Activated CD8-positive, alpha-beta memory T cell treated with anti-CD3 and anti-CD28 coated beads for 1 hour (primary cell): ENCODE measurements at places on chromosomes 1 and 21.

DNA sequence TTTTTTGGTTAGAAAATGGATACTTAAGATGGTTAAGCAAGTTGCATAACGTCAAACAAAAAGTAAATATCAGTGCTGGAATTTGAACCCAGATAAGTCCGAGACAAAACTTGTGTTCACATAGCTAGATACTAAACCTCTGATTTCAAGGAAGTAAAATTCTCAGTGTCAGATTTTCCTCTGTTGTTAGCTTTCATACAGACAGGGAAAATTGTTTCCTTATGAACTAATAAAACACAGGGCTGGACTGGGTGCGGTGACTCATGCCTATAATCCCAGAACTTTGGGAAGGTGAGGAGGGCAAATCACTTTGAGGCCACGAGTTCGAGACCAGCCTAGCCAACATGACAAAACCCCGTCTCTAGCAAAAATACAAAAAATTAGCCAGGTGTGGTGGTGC lies 51.3 kb downstream of the PCNX2 start:
- DNase-seq, result no peak

DNA sequence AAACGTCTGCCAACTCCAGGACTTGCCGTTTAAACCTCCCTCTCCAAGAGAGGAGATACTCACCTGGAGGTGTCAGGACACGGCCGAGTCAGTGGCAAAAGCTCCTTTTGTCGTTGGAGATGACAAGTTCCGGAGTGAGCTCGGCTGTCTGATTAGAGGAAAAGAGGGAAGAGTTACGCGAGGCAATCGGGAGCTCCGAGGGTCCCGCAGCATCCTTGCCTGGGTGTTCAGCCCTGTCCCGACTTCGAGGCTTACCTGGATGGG lies 497 bp downstream of the ID3 start:
- DNase-seq, result no peak

GRCh38 chr21:40714536-40714935 lies 132.4 kb downstream of the DSCAM start:
- DNase-seq, result no peak

- DNase-seq, result no peak
Observed at GRCh38 chr1:43693371-43693770, 14.0 kb upstream of the ST3GAL3 start.

DNA sequence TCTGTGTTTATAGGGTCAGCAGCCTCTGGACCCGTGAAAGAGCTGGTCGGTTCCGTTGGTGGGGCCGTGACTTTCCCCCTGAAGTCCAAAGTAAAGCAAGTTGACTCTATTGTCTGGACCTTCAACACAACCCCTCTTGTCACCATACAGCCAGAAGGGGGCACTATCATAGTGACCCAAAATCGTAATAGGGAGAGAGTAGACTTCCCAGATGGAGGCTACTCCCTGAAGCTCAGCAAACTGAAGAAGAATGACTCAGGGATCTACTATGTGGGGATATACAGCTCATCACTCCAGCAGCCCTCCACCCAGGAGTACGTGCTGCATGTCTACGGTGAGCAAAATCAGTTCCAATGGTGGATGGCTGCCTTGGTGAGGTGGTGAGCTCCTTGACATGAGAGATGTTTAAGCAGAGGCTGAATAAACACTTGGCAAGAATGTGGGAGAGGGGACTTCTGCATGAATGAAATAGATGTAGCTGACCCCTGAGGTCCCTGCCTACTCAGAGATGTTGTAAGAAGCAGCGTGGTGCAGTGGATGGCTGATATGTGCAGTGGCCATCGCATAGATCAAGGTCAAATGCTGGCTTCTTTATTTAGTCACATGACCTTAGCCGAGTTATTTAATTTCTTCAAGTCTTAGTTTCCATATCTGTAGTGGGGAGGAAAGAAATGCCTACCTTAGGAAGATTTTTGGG lies 9.3 kb downstream of the SLAMF7 start:
- no peak for DNase-seq

DNA sequence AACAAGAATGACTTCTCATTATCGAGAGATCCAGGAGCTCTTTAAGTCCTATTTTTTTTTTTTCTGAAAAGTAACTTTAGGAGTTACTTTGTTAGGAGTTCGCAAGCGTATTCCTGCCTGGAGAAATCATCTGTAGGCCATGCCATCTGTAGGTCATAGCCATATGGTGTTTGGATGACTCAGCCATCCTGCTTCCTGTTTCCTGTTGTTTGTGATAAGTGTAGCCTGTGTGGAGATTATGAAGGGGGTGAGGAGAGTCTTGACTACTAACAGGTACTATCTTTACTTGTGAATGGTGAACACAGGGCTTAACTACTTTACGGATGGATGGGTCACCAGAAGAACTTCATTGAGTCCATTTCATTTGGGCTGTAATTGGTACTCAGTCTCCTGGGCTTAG lies 327.2 kb downstream of the PTPRU start:
- no peak for DNase-seq

DNA sequence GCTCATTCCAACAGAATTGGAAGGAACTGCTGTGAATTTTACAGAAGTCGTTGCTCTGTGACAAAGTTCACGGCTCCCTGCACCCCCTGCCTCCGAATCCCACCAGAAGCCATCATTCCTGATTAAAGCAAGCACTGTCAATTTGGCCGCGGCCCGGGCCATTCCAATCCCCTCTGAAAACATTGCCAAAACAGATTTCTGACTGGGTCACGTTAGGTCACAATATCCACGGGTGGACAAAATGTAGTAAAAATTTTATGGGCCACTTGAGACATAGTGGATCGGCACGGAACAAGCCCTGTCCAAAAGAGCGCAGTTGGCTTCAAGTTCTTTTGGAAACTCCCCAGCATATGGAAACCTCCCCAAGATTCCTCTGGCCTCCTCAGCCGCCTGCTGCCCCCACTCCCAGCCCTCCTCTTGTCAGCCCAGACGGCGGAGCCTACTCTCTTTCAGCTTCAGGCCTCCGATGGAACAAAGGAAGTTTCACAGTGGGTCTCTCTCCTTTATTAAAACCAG lies 67.2 kb upstream of the IFNAR2 start:
- no peak for DNase-seq

GRCh38 chr1:93021539-93022134 lies 57.4 kb upstream of the MTF2 start:
- no peak for DNase-seq

GRCh38 chr1:236998546-236998945 lies 5.7 kb downstream of the MT1HL1 start:
- no peak for DNase-seq

DNA sequence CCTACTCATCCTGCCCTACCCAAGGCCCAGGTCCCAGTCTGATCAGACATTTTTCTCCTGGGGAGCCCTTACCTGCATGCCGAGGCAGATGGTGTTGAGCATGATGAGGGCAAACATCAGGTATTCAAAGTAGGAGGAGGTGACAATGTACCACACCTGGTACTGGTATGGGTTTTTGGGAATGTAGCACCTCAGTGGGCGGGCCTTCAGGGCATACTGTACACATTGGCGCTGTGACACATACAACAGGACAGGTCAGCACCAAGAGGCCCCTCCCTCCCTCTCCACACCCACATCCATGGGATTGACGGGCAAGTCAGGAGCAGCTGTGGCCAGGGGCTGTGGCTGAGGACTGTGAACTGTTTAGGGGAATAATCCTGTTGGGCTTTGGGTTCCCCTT lies 37.1 kb upstream of the KIF21B start:
- no peak for DNase-seq

DNA sequence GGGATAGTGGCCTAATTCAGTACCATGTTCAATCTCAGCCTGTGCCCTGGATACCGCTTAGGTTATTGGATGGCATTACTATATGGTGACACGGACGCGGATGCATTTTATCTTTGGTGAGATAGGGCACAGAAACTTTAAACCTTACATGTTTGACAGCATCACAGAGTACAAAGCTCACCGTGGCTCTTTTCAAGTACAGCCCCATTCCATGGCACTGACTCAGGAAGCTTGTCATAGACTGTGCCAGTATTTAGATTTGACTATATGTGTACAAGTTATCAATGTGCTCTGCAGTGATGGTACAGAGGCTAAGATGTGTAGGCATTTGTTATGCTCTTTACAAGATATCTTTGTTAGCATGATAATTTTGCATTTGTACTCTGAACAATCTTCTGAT lies 169.0 kb downstream of the RYR2 start:
- no peak for DNase-seq

DNA sequence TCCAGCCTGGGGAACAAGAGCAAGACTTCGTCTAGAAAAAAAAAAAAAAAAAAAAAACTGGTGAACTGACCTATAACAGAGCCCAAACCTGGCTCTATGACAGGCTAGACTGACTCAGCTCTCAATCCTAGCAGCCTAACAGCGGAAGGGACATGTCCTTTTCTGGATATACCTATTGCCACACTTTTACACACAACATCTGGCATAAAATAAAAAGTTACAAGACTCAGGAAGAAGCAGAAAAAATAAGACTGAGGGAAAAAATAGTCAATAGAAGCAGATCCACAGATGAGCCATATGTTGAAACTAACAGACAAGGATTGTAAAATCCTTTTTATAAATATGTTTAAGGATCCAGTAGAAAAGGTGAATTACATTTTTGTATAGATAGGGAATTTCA lies 57.5 kb upstream of the IPO9 start:
- DNase-seq, result no peak

- DNase-seq, result no peak
Observed at GRCh38 chr1:107048241-107048640, 8.2 kb upstream of the PRMT6 start.

DNA sequence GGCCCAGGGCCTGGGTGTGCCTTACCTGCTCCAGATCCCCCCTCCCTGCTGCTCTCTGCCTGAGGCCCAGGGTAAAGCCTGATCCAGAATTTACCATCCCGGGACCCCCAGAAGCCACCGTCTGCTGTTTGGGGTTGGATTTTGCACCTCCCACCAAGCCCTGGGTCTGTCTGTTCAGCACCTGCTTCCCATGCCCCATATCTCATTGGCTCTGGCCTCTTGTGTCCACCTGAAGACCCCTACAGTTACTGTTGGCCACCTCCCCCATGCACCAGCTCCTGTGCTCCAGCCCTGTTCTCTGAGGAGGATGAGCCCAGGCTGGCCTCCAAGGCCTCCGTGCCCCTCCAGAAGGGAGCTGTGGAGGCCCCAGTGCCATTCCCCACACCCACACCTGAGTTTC lies 113.9 kb downstream of the GRIK3 start:
- DNase-seq, result no peak

GRCh38 chr1:81811757-81812371 lies 11.1 kb downstream of the ADGRL2 start:
- DNase-seq, result no peak

DNA sequence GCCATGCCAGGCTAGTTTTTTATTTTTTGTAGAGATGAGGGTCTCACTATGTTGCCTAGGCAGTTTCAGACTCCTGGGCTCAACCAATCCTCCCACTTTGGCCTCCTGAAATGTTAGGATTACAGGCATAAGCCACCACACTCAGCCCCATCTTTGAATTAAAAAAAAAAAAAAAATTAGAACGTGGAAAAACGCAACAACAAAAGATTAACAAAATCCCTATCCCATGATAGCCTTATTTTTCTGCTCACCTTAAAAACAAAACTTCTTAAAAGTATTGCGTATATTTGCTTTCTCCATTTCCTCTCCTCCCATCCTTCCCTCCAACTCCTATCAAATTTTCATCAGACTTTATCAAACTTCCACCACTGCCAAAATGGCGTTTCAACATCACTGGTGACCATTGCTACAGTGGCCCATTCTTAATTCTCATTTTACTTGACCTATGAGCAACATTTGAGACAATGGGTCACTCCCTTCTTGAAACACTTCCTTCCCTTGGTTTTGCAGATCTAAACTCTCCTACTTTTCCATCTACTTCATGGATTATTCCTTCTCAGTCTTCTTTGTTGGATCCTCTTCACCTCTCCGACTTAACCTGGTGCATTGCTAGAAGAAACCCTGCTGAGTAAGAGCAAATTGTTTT lies 579 bp upstream of the ZNF684 start:
- DNase-seq, result no peak

GRCh38 chr1:176826265-176826664 lies 338.2 kb downstream of the ASTN1 start:
- DNase-seq, result no peak

DNA sequence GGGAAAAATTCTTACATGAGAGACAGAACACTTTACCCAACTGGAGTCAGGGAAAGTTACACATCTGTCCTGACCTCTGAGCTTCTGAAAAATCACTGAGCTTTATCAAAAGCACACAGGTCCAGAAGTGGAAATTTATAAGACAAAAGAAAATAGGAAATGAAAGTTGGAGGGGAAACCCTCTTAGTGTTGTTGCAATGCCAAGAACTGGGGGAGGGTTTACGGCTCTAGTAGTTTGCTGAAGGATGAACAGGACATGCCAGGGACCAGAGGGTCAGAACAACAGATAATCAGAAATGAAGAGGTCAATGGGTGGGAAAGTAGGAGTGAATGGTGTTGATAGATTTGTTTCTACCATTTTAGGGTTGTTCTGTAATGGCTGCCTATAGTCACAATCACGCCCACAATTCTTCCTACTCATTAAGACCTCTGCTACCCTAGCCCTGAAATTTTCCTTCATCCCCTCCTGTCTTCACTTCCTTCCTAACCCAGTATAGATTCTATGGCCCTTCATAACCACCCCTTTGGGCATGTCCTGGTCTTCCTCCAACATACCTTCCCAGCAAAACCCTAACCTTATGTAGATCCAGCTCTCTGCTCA lies 30.3 kb upstream of the FMOD start:
- DNase-seq, result no peak

DNA sequence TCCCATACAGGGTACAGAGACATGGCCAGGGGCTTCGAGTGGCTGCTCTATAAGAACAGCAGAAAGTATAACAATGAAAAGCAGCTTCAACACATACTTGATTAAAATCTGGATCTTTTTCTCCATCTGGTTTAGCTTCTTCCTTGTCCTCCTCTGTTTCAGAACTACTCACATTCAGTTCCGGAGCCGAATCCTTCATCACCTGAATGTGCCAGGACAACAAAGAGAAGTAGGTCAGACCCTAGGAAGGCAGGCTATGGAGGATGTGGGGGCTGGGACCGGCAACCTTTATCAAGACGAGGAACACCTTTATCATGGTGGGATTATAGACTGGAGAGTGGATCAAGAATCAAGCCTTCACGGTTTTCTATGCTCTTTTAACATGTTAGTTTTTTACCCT lies 32.2 kb upstream of the RAP1GAP start:
- no peak for DNase-seq

GRCh38 chr1:77014073-77014788 lies 147.0 kb downstream of the ST6GALNAC5 start:
- DNase-seq, result no peak
